Activated CD4-positive, alpha-beta T cell treated with anti-CD3 and anti-CD28 coated beads for 36 hours (primary cell): ENCODE measurements at places on chromosomes 11 and 22. TPM values are rescaled to one million over a fixed set of nuclear protein-coding genes. Genes with fewer than 3 reads are reported as not detected.
A peak's percentile ranks its signal among the peaks of the same experiment; 100 is the strongest.

DNA sequence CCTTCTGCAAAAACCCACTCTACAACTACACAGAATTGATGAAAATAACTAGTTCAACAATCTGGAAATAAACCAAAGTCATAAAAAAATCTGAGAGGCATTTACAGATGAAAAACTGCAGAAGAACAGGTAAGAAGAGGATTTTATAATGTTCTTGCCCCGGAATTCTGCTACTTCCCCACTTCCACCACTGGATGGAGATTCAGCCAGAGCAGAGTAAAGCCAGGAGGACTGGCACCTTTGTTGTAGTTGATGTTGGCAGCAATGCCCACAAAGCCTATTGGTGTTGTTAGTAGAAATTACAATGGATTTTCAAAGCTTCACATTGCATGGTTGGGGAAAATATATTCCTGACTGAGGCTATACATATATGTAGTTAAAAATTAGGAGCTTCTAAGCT, 640.2 kb downstream of the LRRC4C start:
- H3K4me3 ChIP-seq: no peak overlapping the region
- H3K27me3 ChIP-seq: no peaks in the 10 kb centered on the region
- H3K36me3 ChIP-seq: no peaks in the 10 kb centered on the region
- no peak for DNase-seq

DNA sequence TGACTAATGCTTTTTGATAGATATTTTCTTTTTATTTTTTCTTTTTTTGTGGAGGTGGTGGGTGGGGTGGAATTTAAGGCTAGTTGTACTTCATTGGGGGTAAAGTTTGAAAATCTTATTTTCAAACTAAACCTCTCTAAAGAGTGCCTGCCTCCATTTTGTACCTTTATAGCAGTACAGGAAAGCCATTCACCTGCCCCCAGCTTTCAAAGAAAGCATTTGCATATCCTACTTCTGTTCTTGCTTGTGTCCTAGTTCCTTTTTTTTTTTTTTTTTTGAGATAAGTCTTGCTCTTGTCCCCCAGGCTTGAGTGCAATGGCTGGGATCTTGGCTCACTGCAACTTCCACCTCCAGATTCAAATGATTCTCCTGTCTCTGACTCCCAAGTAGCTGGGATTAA, 766.2 kb upstream of the LRRC4C start:
- no peaks in the 10 kb centered on the region for H3K36me3 ChIP-seq
- no peak overlapping the region for H3K27ac ChIP-seq
- no peaks in the 10 kb centered on the region for H3K4me1 ChIP-seq
- no peaks in the 10 kb centered on the region for H3K27me3 ChIP-seq
- no peak overlapping the region for H3K4me3 ChIP-seq

DNA sequence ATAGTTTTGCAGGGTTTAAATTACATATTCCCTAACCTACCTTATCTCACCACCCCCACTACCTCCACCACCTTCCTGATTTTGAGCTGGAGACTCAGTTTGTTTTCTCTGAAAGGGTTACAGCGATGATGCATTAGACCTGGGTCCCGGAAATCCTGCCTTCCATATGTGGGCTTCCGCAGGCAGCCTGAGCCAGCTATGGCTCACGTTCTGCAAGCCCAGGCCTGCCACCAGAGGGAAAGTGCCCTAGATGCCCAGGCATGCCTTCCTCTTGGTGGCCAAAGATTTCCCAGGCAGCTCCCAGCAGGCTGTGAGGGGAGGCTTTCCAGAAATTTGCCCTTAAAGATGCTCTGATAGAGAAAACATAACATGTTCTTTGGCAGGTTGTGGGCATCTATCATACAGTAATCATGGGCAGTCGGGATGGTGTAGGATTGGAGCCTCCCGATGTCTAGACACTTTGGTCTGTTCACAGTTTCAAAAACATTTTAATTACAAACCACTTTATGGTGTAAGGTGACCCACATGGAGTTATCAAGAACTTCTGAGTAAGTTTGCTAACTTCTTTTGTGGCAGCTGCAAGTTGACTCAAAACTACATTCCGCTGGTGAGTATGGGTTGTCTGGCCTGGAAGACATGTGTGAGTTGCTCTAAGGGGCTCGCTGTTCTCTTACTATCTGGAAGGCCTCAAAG, 79.3 kb downstream of the MICAL2 start:
- peaks cover 70% of the 10 kb centered on the region for H3K4me1 ChIP-seq
- H3K27me3 ChIP-seq: no peaks in the 10 kb centered on the region
- DNase-seq: peak; percentile 61
- peaks cover 5% of the 10 kb centered on the region for H3K36me3 ChIP-seq

HIKESHI gene
- total RNA-seq: 51.3 TPM

SEPTIN3 gene
- 1.8 TPM for total RNA-seq

CNTN5 gene
- total RNA-seq: not detected

PDE2A gene
- total RNA-seq: 0.30 TPM

C11orf42 gene
- not detected for total RNA-seq
